ENCODE measurements at places on chromosomes 3 and 15.

DNA sequence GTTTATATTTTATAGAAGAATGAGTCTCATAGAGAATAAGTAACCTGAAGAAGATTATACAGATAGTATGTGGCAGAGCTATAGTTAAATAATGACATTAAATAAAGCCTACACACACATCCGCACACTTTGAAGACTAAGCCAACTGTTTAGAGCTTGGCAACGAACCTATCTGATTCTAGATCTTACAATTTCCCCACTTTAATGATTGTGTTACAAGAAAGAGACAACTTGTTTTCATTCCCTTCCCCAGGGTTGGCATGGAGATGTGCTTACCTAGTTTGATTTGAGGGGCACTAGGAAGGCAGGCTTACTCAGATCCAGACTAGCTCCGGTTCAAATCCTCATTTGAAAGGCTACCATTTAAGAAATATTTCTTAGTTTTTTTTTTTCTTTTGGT, 61.9 kb upstream of the CBLB start:
- DNase-seq, result peak; percentile 28

GRCh38 chr3:71130471-71131374, 452.8 kb downstream of the FOXP1 start:
- peak; percentile 74 for DNase-seq

GRCh38 chr15:36831904-36832287, 252.5 kb downstream of the CDIN1 start:
- DNase-seq, result peak; percentile 23

- DNase-seq, result no peak
Measured at GRCh38 chr3:71893702-71894479, 108.9 kb upstream of the PROK2 start.

DNA sequence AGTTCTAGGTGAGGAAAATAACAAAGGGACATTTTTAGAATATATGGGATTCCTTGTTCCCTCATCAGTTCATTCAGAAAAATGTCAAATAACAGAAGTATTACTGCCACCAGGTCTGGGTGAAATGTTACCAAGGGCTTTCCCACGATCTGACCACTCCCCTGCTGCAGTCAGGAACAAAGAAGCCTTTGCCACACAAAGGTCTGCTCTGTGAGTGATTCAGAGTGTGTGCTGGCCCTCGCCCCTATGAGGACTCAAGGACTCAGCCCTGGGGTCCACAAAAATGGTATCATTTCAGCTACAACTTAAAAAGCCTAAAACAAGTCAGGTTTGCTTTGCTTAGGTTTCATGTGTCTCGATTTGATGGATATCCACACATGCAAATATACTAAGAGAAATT, 5.0 kb downstream of the MKRN3 start:
- DNase-seq, result peak; percentile 78

DNA sequence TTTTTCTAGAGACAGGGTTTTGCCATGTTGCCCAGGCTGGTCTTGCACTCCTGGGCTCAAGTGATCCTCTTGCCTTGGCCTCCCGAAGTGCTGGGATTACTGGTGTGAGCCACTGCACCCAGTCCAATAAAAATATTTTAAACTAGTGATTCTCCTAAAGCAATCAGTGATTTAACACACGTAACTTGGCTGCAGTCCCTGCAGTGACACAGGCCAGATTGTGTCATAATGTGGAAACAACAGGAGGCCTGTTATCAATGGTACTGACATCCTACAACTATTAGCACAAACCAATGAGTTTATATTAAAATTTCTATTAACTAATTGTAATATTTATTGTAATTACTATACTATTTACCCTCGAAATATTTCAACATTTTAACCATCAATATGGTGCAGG, 1.6 kb upstream of the SEC61A1 start:
- no peak for DNase-seq

DNA sequence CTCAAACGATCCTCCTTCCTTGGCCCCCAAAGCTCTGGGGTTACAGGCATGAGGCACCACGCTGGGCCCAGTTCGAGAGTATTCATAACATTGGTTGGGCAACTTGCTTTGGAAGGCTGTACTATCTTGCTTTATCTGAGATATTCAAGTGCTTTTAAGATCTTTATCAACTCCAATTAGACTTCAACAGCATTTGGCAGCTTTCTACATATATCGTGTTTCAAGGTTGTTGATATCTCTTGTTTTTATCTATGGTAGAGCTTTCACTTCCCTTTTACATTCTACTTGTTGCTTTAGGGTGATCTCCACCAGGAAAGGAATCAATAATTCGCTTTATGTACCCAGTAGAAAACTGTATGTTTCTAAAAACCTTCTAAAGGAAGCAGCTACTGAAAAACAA, 395.3 kb downstream of the IL5RA start:
- DNase-seq, result no peak

DNA sequence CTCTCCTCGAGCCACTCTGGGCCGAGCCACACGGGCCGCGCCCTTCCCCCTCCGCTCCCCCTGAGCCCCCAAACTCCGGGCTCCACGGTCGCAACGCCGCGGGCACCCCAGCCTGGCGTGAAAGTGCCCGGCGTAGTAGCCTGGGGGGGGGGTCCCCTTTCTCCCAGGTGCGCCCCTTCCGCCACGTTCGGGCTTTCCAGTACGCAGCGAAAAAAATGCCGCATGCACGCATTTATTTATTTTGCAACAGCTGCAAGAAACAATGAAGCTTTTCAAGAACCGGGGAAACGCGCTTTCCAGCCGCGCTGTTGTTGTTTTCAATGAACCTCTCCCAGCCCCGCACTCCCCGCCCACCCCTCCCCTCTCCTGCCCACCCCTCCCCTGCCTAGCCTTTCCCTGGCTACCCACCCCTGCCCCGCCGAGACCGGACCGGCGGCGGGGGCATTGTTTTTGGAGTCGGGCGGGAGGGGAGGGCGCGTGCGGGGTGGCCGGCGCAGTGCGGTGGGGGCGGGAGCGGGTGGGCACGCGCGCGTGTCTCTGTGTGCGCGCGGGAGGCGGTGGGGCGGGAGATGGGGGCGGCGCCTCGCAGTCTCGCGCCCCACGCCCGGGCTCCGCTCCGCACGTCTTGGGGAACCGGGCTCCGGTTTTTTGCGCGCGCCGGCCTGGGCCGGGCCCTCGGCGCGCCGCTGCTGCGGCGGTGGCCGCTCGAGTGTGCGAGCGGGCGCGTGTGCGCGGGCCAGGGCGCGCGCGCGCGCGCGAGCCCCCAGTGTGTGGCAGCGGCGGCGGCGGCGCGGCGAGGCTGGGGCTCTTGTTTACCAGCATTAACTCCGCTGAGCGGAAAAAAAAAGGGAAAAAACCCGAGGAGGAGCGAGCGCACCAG, at the start of gene IGF1R:
Gene IGF1R (plus strand): TSS at position 766 of the 880 bp plus-strand sequence. CDS start 1,043 bp downstream, outside the sequence.
- DNase-seq, result peak; percentile 98

DNA sequence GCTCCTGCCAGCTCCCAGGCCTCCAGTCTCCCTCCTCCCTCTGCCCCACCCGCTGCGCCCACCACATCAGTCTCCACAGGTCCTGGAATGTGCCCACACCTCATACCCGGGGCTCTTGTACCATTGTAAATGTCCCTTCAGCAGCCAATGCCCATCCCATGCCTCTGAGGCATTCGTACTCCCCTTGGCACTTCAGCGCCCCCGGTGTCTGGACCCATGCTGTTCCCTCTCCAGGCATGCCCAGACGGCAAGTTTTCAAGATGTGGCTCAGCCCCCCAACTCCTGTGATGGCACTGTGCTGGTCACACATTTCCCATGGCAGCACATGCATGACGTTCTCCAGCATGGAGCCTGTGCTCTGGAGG, 13.3 kb downstream of the PLXND1 start:
- no peak for DNase-seq

- DNase-seq, result no peak
Measured at GRCh38 chr15:79933231-79933630, 36.4 kb upstream of the MTHFS start.

GRCh38 chr3:170528726-170529125, 57.1 kb downstream of the SLC7A14 start:
- DNase-seq, result no peak

DNA sequence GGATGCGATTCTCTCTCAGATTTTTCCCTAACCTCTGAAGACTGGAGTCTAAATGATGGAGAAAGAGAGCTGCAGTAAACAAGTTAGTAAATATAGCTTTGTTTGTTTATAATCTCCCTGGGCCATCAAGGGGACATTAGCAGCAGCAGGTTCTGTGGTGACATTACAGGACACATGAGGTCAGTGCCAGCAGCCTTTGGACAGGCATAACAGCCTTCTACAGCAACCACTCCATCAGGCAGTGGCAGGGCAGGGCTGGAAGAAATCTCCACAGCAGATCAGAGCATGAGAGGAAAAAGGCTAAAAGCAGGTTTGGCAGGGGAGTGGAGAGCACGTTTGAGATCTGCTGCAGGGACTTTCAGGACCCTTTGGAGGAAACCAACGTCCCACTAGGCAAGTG, 127.6 kb upstream of the ACP3 start:
- DNase-seq, result no peak

DNA sequence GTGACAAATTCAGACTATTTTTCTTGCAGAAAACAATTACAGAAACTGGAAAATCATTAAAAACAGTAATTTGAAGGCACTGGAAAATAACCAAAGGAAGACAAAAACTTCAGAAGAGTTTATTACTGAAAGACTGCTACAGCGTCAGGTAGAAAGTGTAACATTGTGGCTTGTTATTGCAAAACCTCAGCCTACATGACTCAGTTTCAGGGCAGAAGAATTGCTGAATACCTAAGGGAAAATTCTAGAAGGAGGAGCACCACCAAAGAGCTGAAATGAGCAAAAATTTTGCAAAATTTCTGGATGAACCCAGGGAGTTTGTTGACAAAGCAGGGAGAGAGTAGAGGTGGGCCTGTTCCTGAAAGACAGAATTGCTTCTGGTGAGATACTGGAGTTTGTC, 219.6 kb downstream of the C3orf38 start:
- no peak for DNase-seq

DNA sequence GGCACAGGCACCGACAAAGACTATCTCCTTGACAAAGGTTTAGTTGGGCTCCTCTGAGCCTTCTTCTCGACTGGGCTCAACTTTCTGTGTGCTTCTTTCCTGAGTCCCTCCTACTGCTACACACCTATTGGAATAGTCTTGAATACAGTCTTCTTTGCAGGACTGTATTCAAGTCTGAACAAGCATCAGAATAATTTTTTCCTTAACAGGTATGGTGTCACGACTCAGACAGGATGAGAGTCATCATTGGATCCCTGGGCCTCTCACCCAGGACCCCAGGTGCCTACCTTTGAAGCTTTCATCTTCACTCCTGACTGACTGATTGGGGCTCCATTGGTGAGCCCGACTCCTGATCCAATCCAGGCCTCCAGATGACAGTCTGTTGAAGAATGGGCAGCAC, 66.3 kb downstream of the CRYGS start:
- DNase-seq, result no peak

GRCh38 chr3:156792114-156792513, 34.0 kb upstream of the LEKR1 start:
- no peak for DNase-seq

DNA sequence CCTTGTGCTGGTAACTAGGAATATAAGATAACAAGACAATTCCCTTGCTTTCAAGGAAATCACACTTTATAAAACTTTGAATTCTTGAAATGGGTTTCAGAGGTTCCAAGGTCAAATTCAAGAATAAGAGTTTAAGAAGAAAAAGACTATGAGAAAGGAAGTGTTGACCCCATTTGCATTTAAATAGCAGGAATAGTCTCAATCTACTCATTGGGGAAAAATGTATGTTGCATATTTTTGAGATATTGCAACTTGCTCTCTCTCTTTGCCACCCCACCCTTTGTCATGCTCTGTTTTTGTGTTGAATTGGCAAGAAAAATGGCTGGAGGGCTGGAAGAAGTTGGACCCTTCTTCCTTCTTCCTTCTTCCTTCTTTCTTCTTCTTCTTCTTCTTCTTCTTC, 699.2 kb downstream of the TUSC7 start:
- DNase-seq, result no peak

DNA sequence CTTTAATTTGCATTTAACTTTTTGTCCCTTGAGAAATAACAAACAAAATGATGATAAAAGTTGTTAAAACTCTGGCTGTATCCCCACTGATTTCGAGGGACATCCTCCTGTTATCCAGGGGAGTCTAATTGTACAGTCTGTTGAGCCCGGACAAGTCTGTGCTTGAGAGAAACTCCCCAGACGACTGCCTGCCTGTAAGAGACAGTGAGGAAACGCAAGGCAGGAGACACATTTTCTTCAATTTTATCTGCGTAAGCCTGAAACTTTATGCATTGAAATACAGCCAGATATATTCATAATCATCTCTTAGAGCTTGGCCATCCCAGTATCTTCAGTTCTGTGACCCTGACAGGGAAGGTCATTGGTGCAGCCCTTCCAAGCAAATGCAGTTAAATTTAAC, 97.7 kb downstream of the ROBO2 start:
- no peak for DNase-seq

- DNase-seq, result no peak
Measured at GRCh38 chr15:96304839-96305238, 25.7 kb upstream of the NR2F2 start.

GRCh38 chr15:101521069-101521468, 31.6 kb upstream of the PCSK6 start:
- DNase-seq, result no peak

- no peak for DNase-seq
Measured at GRCh38 chr3:69107841-69108240, 14.6 kb downstream of the LMOD3 start.

DNA sequence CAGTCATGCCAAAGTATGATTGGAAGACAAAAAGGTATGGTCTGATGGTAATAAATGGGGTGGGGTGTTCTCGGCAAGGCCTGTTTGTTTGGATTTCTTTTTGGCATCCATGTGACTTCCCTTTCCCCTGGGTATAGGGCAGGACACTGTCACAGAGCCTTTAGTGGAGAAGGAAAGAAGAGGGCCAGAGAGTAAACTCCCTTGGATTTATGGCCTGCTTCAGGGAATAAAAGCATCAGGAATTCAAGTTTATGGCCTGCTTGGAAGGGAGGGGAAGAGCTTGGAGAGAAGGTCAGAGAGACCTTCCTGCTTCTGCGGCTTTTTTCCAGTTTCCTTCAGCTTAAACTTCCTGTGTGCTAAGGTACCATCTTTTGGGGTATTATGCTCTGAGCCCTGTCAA, 179.4 kb upstream of the ADAMTS9 start:
- DNase-seq, result no peak

- no peak for DNase-seq
Measured at GRCh38 chr3:149654188-149654601, 3.6 kb downstream of the WWTR1 start.
